DMS153 (cell line): ENCODE measurements at places on chromosomes 12 and 14.

DNA sequence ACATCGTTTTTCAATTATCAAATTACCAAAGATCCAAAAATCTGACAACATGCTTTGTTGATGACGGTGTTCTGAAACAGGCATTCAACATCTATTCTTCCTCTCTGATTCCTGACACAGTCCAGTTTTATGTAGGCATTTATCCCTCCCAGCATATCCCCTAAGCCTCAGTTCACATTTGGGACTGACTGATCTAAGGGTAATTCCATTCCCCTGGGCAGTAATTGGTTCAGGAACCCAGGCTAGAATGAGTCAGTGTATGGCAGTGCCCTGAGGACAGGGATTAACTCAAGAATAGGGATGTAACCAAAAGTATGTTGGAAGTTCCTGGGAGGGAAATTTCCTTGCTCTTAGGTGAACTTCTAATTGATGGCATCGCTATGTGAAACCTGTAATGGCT lies 10.3 kb upstream of the PCNX1 start:
- DNase-seq: no peak

DNA sequence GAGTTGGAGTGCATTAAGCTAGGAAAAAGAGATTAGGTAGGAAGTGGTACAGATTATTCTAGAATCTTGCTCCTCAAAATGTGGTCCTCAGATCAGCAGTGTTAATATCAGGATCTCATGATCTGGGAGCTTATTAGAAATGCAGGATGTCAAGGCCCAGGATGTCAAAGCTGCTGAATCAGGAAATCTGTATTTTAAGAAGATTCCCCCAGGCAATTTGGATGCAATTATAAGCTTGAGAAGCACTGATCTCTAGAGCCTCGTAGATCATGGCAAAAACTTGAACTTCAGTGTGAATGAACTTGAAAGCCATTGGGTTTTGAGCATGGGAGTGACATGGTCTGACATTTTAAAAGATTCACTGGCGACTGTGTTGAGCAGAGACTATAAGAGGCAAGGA lies 6.6 kb downstream of the NCAPD2 start:
- DNase-seq: no peak

DNA sequence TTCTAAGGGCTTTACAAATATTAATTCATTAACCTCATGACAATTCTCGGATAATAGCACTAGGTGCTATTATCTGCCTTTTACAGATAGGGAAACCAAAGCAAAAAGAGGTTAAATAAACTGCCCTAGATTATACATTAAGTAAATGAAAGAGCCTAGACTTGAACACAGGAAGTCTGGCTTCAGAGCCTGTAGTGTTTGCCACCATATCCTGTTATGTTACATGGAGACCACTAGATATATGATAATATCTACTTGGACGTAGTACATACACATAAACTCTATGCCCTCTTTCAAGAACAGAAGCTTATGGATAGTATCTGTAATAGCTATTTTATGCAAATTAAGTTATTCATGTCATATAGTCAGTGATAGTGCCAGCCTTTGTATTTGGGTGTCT lies 16.9 kb upstream of the MYF6 start:
- no peak for DNase-seq

DNA sequence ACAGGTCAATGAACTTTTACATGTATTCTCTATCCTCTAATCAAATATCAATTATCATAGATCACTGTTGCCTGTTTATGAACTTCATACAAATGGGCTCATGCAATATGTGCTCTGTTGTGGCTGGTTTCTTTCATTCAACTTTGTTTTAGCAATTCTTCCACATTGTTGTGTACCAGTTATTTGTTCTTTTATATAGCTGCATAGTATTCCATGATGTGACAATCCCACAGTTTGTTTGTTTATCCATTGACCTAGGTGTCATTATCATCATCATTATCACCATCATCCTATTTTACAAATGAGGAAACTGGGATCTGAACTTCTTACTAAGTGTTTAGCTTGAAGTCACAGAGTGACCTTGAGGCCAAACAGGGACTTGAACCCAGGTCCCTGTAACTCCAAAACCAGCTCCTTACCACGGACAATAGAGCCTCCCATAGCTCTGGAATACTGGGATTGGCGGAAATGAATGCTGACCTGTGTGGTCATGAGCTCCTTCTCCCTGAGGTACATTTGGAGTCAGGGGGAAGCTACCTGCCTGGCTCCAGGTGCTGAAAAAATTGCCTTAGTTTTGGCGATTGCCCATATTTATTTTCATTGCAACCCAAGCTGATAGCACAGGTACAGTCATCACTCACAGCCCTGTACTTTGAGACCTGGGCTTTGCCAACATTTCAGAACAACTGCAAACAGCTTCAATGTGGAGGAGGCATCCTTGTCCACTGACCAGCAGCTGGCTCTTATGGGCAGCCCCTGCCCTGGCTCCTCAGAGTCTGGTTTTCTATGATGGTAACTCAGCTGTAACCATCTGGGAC lies 9.2 kb downstream of the ZFP36L1 start:
- no peak for DNase-seq

DNA sequence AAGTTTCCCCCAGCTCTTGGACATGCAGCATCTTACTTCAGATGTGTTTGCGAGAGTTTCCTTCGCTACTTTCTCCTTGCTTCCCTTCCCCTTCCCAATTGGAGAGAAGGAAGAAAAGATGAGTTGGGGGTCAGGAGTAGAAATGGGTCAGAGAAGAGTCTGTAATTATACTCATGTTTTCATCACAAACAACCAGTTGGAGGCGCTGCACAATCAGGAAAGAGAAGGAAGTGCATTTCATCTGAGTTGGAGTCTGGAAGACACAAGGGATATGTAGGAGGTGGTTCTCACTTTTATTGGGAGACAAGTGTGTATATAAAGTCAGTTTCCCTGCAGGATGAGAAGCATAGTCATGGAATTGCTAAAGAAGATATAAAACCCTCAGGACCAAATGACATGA lies 31.3 kb upstream of the VSX2 start:
- DNase-seq: no peak

DNA sequence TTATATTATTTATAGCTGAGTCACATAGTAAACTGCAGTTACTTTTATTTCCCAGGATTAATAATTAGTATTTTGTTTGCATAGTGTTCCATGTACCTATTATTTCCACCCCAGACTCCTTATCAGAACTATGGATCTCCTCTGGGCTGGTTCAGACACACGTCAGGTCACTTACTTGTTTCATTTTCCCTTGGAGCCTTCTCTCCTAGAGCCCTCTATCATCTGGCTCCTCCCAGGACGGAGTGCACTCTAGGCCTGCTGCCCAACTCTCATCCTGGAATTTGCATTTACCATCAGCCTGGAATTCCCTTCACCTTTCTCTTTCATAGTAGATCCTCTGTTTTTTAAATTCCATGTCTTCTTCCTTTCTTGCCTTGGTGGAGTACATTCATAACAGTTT lies 28.5 kb upstream of the GALNT16 start:
- no peak for DNase-seq
